ENCODE measurements at places on chromosomes 12 and 14.

- no peak for DNase-seq
These were observed 39.7 kb upstream of the BDKRB2 start for GRCh38 chr14:96164861-96165490.

DNA sequence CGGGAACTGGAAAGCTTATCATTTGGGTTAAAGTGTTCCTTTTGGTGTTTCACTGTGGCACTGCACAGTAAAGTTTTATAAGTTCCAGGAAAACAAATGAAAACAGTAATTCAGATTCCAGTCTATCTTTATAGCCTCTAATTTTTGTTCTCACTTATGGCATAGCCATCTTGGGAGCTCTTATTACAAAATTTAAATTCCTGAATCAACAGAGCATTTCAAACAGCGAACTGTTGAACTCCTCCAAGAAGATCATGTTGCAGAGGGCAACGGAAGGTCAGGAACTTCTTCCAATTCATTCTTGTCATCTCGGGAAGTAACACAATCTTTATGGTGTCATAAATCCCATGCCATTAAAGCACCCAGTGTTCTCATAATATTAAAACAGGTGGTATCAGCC is 229.1 kb downstream of the KCNC2 start:
- DNase-seq, result peak; percentile 61

GRCh38 chr12:56927281-56927680 is 6.9 kb downstream of the SDR9C7 start:
- DNase-seq, result no peak

- peak; percentile 15 for DNase-seq
These were observed 813.0 kb downstream of the NRXN3 start for GRCh38 chr14:78983126-78983525.

- peak; percentile 47 for DNase-seq
These were observed 688 bp upstream of the NECAP1 start for GRCh38 chr12:8081251-8081920.

DNA sequence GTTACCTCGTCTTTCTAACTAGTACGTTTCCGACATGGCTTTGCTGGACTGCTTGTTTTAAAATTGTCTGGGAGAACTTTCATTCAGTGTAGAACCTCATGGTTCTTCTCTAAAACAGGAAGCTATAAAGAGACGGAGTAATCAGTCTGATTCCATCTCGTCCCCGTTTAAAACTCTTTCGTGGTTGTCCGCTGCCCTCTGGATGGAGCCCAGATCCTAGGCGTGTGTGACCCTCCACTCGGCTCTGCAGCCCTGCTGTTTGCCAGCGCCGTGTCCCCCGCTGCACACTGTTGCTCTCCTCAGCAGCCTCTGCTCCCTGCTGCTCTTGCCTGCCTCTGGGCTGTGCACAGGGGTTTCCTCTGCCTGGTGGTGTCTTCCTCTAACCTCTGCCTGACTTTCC is 50.2 kb downstream of the SLC8B1 start:
- DNase-seq, result no peak

DNA sequence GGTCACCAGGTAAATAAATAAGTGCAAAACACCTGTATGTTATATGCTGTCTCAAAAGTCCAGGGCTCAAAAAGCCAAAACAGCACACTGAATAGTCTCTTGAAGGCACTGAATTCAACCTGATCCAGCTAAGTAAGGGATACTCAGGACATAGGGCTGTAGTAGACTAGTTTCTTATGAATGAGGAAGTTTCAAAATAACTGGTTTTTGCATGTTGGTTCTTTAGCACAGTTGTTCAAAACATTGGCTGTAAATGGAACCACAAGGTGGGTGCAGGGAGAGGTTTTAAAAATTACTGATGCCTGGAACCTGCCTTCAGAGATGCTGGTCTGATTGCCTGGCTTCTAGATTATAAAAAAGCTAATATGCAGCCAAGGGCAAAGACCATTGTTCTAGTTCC is 34.1 kb downstream of the NDUFA12 start:
- DNase-seq, result no peak

GRCh38 chr12:47987411-47988072 is 16.7 kb downstream of the COL2A1 start:
- no peak for DNase-seq

All from adipocyte (in vitro differentiated cells).